ENCODE measurements at places on chromosomes 4 and X.

- DNase-seq = peak; percentile 50
These were observed 201.0 kb upstream of the STK26 start for GRCh38 chrX:131821945-131822622.

GRCh38 chrX:100700809-100701208 lies 31.1 kb downstream of the SYTL4 start:
- DNase-seq = no peak

GRCh38 chr4:79949178-79949577 lies 123.9 kb downstream of the ANTXR2 start:
- peak; percentile 66 for DNase-seq

DNA sequence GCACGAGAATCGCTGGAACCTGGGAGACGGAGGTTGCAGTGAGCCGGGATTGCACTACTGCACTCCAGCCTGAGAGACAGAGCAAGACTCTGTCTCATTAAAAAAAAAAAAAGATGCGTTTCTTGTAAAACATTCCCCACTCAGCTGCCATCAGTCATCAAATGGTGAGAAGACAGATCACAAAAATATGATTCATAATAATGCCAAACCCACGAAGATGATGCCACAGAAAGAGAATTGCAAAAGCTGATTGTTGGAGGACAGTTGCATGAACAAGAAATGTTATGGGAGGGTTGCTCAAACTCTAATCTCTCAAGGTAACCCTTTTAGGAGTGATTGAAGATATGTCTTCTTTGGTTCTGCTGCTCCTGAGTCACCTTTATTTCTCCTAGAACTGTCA lies 21.4 kb upstream of the SMIM14 start:
- DNase-seq = no peak

DNA sequence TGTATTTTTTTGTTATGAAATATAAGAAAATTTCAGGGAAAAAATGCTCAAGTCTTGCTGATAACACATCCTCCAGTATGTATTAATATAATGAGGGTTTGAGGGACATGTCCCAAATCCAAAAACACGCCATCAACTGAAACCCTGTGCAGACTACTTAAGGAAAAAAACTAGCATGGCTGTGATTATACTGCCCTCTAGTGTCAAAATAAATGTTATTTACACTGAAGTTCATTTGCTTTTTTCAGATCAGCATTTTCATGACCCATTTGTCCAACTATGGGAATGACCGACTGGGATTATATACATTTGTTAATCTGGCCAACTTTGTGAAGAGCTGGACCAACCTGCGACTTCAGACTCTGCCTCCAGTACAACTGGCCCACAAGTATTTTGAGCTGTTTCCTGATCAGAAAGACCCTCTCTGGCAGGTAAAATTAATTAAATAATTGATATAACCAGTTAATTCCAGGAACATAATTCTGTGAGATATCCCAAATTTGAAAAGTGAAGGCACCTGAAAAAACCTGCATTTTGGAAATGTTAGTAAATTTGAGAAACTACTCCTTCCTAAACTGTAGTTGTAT lies 128.5 kb downstream of the PRSS12 start:
- peak; percentile 67 for DNase-seq

All from SK-N-DZ (cell line).